ENCODE measurements at places on chromosomes 5 and 9. TPM values are rescaled to one million over a fixed set of nuclear protein-coding genes. Genes with fewer than 3 reads are reported as not detected.

DNA sequence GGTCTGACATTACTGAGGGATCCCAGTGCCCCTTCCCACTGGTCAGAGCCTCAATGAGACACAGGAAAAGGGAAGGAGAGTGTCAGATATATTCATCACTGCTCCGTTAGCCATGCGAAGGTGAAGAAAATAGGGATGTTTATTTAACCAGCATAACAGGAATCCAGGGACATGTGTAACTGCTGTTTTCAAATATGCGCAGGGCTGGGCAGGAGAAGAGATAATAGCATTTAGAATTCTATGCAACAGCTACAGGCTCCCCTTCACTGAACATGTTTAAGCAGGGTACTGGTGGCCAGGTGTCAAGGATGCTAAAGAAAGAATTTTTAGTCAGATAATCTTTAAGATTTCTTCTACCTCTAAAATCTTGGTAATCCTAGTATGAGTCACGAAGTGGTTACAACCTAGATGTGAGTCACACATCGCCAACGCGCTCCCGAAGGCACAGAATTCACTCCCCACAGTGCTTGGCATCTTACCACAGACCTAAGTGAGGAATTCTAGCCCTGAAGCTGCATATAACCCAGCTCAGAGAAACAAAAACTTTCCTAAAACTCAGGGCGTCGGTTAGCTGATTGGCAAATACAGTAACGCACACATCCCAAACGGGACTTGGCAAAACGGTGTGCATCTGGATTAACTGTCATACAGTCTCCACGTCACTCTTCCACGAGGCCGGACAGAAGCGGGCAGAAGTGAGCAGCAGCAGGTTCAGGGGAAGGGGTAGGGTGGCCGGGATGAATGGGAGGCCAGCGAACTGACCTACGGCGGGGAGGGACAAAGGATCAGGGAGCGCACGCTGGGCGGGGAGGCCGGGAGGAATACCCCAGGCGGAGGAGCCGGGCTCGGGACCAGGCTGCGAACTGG, 1.1 kb downstream of the CTNNAL1 start:
- peak; percentile 45 for DNase-seq

DNA sequence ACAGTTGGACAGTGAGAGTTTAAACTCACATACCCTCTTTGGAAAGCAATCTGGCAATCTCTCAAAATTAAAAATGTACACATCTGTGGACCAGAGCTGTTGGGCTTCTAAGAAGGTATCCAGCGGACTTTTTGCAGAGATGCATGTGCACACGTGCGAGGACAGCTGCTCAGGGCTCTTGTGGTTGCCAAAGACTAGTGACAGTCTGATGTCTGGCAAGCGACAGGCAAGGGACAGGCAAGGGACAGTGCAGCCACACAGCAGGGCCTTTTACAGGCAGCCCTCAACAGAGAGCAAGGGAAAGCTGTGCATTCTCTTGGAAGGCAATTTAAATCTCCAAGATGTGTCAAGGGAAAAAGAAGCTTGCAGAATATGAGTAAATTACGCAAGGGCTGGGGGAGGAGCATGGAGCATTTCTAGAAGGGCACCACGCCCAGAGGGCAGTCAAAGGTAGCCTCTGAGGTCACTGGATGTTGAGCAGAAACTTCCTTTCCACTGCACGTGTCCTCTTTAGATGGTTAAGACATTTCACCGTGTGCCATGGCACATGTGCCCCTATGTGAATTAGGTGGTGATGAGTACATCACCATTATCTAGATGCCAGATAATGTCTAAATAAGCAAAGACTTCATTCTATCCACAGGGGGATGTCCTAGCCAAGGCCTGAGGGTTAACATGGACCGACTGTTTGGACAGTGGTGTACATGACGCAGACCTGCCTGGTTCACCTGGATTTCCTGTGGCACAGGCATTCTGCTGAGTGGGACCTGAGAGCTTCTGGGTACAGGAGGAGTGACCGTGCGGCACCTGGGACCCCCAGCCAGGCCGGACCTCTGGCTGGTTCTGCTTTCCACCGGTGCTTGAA, 9.1 kb downstream of the GFPT2 start:
- no peak for DNase-seq

GRCh38 chr5:167105941-167106340, 1185.5 kb upstream of the WWC1 start:
- DNase-seq, result no peak

DNA sequence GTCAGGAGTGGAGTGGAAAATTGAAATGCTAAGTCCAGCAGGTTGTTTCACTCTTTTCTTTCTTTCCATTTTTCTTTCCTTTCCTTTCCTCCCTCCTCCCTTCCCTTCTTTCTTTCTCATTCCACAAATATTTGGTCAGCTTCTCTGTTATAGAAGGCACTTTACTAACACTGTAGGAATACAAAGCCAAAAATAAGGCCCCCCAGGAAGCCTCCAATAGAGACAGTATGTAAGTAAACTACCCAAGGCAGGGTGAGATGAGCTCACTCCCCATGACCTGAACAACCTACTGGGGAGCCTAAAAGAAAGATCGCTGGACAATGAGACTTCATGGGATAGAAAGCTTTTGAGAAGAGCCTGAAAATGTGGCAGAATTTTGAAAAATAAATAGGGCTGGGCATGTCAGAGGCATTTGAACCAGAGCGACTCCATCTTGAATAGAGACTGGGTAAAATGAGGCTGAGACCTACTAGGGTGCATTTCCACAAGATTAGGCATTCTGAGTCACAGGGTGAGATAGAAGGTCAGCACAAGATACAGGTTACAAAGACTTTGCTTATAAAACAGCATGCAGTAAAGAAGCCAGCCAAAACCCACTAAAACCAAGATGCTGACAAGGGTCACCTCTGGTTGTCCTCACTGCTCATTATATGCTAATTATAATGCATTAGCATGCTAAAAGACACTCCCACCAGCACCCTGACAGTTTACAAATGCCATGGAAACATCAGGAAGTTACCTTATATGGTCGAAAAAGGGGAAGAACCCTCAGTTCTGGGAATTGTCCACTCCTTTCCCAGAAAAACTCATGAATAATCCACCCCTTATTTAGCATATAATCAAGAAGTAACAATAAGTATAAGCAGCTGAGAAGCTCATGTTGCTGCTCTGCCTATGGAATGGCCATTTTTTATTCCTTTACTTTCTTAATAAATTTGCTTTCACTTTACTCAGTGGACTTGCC, 158.9 kb upstream of the EGFLAM start:
- no peak for DNase-seq

DNA sequence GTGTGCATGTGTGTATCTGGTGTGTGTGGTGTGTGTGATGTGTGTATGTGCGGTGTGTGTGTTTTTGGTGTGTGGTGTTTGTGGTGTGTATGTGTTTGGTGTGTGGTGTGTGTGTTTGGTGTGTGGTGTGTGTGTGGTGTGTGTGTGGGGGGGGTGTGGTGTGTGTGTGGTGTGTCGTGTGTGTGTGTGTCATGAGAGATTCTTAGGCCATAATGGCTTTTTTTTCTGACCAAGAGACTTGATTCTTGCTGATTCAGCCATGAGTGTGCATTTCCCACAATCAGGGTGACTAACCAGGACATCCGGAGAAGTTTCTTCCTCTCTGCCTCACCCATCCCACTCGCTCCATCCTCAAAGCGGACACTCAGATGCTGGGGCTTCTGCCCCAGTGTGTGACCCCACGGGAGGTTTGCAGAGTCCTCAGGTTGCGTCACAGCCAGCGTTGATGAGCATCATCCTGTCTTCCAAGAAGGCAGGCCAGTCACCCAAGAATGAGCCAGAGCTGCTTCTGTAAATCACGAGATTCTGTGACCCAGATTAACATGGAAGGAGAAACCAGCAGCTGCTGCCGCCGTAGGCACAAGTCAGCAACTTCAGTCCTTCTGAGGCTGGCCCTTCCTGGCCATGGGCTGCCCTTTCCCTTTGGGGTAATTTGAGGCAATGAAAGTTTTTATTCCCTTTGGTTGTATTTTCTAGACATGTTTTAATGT, 12.5 kb upstream of the CTSL start:
- peak; percentile 84 for DNase-seq

DNA sequence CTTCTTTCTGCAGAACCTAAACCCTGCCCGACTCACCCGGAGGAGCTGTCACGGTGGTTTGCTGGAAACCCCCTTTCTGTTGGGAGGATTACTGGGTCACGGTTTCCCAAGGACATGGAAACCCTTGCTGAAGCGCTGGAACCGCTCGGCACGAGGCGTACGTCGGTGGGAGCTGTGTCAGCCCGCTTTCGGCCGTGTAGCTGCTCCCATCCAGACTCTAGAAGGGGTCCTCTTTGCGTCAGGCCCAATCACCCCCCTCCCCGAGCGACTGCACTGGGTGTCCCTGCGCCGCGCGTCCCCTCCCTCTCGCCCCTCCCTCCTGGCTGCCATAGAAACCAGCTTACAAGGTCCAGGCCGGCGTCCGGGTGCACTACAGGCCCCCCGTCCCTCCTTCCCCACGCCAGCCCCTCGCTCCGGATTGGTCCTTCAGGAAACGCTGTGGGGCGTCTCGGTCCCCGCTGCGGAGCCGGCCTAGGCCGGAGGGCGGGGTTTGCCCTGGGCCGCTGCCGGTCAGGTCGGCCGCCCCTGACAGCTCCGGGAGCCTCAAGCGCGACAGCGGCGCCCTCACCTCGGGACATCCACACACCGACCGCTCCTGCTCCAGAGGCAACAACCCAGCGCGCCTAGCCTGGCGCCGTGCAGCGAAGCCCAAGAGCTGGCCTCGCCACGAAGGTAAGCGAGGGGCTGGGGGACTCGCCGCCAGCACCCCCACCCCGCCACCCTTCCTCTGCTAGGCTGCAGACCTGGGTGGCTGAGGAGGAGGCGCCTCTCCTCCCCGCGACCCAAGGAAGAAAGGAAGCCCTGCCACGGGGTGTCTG, at the start of gene NIM1K:
NIM1K (plus strand) TSS at position 486 of the 818 bp plus-strand sequence. CDS start 53,551 bp downstream, outside the sequence.
- peak; percentile 11 for DNase-seq

DNA sequence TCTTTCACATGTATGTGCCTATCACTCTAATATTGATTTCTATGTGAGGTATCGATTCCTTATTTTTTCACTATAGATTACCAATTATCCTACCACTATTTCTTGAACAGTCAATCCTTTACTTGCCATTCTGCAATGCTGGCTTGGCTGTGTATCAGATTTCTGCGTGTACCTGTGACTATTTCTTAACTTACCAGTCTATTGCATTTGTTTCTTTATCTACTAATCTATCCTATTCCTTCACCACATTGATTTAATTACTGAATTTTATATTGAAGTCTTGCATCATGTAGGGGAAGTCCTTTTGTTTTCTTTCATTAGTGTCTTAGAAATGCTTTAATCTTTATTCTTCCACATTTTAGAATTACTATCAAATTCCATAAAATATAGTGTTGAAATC, 684.8 kb downstream of the LRRC70 start:
- no peak for DNase-seq

DNA sequence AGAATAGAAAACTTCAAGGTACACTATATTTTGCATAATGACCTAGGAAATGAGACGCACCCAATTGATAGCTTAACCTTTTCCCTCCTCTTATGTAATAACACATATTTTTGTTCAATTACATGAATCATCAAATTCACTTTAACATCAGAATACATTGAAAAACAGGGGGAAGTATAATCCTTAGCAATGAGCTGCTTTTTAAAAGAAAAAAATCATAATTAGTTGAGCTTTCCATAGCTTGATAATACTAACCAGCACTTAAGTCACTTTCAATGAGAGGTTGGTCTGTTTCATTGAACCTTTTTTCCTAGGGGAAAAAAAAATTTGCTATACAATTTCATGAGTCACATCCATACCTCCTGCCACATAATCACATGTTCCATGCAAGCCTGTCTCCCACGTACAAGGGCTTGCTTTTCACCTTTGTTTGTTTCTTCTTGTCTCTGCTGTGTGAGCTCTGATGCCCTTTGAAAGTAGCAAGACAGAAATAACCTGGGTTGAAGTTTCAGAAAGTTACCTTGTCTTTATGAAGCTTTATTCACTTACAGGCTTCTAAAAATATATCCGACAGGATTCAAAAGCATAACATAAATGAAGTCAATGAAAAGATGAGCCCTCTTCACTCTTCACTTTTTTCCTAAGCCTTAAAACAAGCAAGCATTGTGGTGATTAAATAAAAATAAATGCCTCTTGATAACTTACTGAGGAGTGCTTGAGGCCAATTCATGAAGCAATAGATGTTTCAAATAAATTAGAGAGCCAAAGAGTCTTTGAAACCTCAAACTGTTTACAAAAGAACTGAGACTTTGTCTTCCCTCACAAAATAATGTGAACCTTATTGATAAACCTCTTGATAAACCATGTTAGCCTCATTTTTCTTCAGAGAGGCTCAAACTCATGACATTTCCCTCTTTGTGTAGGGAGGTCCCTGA, 108.5 kb downstream of the FEM1C start:
- DNase-seq, result no peak

GRCh38 chr5:132684922-132685720, 11.3 kb downstream of the IL4 start:
- DNase-seq, result no peak

DNA sequence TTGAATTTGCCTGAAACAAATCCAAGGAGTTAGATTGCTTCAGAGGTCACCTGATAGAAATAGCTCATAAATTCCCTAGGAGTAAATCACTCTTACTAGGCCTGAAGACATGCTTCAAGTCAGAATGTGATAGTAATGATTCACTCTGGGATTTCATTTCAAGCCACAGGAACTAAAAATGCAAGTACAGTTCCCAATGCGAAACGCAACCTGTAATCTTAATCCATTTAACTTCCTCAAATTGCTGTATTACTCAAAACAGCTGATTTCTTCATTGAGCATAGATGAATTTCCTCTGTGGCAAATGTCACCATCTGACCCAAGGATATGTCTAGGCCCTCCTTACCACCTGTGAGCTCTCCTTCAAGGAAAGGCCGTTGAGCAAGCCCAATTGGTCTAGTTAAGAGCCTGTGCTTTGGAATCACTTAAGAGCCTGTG, 32.1 kb upstream of the IL6ST start:
- no peak for DNase-seq

- no peak for DNase-seq
Measured at GRCh38 chr9:21974722-21975409, 19.3 kb downstream of the CDKN2A start.

The GLDC gene
- total RNA-seq, result 6.4 TPM

The ARL14EPL gene
- total RNA-seq, result not detected

The NUTM2F gene
- not detected for total RNA-seq

Data from mucosa of gallbladder (tissue), 1 donor.